Glomerular endothelial cell (primary cell): ENCODE measurements at places on chromosomes 16 and 17. TPM values are rescaled to one million over a fixed set of nuclear protein-coding genes. Genes with fewer than 3 reads are reported as not detected.

DNA sequence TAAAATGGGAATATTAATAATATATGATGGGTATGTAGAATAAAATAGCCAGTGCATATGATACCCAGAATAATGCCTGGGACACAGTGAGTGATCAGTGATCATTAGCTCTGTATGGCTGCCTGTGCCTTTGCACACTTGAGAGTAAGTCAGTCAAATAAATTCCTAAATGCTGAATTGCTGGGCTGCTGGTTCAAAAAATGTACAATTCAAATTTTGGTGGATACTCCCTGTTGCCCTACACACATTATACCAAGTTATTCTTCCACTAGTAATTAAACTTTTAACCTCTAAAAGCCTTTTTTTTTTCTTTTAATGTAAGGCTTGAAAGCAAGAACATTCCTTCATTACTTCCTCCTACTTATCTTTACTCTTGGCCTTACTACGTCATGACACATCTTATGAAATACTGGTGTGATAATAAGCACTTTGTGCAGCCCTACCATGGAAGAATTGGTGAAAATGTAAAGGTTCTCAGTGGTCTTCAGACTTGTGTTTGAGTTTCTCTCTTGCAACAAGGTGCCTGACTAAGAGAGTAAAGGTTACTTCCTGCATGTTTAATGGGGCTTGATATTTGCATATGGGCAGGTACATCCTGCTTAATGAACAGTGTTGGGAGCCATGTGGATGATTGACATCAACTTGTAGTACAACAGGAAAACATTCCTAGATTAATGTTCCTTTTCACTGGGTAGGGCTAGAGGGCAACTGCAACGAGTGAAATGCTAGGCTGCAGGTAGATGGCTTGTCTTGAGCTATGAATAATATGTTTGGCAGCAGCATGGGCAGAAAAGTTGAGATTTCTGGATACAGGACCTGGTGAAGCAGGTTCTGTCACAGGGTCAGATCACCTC, 84.3 kb downstream of the PRKCA start:
- no peak for DNase-seq

- DNase-seq = no peak
These were observed 52.2 kb downstream of the CCT6B start for GRCh38 chr17:34909040-34909439.

DNA sequence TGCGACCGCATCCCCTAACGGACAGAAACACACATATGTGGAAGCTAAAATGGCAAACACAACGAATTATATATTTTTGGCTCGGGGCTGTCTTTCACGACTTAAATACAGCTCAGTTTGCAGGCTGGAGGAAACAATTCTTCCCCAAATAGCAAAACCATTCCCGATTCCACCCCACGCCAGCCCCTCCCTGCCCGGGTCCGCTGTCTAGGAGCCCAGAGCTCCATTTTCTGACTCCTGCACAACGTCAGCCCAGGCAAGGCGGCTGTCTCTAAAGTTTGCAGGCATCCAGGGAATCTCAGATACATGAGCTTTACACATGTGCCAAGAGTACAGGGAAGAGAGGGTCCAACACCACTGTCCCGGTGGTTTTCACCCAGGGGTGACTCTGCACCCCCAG, 110.5 kb downstream of the ADCY9 start:
- no peak for DNase-seq

The TM4SF5 gene
- not detected in 2 replicates for total RNA-seq

The SLC16A6 gene
- 1.2 and 2.8 TPM in 2 replicates for total RNA-seq

- DNase-seq = no peak
These were observed 2.6 kb downstream of the PRAC1 start for GRCh38 chr17:48719642-48720265.

DNA sequence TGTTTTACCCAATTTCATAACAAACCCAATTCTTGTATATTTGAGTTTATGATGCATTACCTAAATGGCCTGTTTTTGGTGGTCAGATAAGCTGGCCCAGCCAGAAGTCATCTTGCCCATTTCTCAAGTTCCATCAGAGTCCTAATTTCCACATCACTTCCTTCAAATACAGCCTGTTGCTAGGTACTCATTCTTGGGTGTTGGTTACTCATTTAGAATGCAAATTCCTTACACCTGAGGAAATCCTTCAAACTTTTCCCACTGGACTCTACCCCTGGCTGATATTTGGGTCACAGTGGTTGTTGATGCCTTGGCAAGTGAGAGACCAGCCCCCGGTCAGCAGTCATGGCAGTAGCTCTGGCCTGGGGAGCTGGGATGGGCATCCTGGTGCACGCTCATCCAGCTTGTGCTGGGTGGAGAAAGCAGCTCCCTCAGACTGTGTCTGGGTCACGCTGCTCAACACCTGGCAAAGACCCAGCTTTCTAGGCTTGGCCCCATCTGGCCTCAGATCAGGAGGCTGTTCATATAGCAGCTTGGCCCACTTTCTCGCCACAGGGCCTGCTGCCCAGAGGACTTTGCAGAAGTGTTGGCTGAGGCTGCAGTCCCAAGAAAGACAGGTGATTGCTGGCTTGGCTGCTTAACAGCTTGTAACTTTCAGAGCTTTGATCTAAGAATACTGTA, 25.8 kb downstream of the WSB1 start:
- DNase-seq = no peak

DNA sequence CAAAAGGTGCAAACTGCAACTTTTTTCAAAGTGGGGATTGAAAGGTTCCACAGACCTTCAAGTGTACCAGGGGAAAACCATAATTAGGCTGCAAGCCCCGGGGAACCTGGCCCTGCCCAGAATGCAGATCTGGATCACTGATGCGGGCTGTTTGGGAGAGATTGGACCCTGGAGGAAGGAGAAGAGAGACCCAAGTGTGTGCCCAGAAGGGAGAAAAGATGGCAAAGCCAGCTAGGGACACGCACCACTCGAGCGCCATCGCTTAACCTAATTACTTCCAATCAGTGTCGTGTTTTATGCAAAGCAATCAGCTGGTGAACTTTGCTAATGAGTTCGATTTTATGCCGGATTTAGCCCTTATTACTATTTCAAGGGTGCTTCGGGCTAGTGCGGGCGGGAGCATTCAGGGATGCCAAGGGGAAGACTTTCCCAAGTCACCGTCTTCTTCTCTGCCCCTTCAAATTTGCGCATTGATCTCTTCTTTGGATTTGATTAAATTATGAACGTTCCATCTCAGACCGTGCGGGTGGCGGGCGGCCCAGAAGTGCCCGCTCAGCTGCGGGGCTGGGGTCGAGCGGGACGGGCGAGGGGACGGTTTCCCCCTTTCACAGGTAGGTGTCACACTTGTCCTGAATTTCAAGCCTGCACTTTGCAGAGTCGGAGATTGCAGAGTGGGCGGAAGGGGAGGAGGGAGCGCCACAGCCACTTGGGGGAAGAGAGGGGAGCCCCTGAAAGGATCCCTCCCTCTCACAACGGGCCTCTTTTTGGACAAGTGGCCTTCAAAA, 4.0 kb downstream of the IRX5 start:
- no peak for DNase-seq

DNA sequence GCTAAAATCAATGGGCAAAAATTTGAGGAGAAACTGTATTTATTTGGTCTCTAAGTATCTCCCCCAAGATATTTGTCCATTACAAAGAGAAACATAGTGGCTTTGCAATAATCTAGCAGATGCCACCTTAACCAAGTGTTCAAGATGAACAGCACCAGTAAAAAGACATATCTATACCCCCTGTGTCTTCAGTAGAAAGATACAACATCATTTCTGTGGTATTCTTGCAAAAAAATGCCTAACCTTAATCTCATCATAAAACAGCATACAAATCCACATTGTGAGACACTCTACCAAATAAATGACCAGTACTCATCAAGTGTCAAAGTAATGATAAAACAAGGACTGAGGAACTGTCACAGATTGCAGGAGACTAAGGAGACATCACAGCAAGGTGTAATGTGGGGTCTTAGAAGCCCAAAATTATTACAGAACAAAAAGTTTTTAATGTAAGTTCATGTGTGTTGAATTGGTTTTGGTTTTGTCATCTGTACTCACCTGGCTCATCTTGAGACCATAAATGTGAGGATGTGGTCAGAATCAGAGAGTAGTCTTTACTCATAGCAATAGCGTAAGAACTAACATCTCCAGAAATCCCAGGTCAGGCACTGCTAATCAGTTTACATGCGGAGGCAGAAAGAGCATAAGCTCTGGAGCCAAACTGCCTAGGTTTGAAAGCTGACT, 77.2 kb downstream of the AATF start:
- no peak for DNase-seq

The PERCC1 gene
- total RNA-seq = not detected in 2 replicates

- DNase-seq = no peak
These were observed 194.4 kb upstream of the TOX3 start for GRCh38 chr16:52741351-52741750.

DNA sequence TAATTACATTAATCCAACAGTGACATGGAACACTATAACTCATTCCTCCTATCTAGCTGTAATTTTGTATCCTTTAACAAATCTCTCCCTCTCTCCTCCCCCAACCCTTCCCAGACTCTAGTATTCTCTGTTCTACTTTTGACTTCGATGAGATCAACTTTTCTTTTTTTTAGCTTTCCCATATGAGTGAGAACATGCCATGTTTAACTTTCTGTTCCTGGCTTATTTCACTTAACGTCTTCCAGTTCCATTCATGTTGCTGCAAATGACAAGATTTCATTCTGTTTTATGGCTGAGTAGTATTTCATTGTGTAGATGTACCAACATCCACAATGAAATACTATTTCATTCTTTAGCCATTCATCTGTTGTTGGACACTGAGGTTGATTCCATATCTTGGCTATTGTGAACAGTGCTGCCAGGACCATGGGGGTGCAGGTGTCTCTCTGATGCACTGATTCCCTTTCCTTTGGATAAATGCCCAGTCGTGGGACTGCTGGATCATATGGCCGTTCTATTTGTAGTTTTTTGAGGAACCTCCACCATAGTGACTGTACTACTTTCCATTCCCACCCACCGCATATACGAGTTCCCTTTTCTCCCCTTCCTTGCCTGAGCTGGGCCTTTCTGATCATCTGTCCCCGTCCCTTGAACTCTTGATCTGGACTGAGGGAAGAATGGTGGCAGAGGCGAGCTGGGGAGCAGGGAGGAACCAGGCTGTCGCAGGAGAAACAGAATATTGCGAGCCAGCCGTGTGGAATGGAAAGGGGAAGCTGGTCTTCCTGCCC, 7.7 kb upstream of the CEP295NL start:
- no peak for DNase-seq

The WBP2 gene
- 66.6 and 74.7 TPM in 2 replicates for total RNA-seq

The ASPA gene
- not detected in 2 replicates for total RNA-seq

- DNase-seq = no peak
These were observed 1.4 kb downstream of the WWP2 start for GRCh38 chr16:69763599-69763942.

The FA2H gene
- total RNA-seq = 0.34 TPM in 1 of 2 replicates, not detected in the other

- DNase-seq = no peak
These were observed 139.0 kb downstream of the RPTOR start for GRCh38 chr17:80683625-80684104.

GRCh38 chr16:24041834-24042631, 206.2 kb downstream of the PRKCB start:
- peak; percentile 23 for DNase-seq

DNA sequence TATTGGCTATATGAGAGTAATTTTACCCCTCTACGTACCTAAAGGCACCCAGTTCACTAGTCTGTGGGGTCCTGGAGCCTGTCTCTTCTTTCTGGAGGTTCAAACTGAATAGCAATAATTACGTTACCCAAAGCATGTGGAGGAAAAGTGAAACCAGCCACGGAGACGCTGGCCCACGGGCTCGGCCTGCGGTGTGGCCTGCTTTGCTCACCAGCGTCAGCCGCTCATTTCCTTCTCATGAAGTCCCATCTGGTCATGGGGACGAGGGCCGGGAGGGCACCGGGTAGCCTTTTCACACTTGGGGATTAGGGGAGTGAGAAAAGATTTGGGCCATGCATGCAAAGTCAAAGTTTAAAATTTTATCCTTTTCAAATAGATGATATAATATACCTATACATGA, 26.9 kb downstream of the ELAC2 start:
- DNase-seq = no peak

The CHCT1 gene
- not detected in 2 replicates for total RNA-seq

GRCh38 chr16:81513204-81514040, 68.8 kb downstream of the CMIP start:
- no peak for DNase-seq

- no peak for DNase-seq
These were observed 5.4 kb downstream of the DCAF7 start for GRCh38 chr17:63555500-63556156.

The KRTAP4-6 gene
- not detected in 2 replicates for total RNA-seq

The SPNS2 gene
- 69.1 and 92.0 TPM in 2 replicates for total RNA-seq

GRCh38 chr16:66977341-66978113, 10.9 kb upstream of the CES4A start:
- peak; percentile 29 for DNase-seq

DNA sequence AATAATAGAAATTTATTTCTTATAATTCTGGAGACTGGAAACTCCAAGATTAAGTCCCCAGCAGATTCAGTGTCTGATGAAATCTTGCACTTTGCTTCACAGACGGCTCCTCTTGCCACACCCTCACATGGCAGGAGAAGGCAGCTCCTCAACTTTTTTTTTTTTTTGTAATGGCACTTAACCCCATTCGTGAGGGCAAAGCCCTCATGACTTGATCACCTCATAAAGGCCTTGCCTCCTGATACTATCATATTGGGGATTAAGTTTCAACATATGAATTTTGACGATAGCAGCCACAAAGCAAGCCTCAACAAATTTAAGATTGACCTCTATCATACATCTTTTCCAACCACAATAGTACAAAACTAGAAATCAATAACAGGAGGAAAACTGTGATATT, 42.3 kb upstream of the CDYL2 start:
- DNase-seq = no peak

DNA sequence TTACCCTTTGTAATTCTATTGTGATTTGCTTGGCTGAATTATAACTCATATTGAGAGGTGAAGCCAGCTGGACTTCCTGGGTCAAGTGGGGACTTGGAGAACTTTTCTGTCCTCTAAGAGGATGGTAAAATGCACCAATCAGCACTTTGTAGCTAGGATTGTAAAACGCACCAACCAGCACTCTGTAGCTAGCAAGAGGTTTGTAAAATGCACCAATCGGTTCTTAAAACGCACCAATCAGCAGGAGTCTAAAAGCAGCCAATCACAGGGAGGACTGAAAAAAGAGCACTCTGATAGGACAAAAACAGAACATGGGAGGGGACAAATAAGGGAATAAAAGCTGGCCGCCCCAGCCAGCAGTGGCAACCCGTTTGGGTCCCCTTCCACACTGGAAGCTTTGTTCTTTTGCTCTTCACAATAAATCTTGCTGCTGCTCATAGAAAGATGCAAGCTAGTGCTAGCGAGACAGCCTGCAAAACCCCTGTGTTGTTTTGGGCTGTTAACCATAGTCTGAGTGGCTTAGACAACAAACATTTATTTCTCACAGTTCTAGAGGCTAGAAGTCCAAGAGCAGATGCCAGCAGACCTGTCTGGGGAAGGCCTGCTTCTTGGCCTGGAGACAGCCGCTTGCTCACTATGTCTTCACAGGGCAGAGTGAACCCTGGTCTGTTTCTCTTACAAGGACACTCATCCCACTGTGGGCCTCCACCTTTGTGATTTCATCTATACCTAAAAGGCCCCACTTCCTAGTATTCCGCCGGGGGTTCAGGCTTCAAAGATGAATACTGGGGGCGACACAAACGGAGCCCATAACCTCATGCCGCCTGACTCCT, 39.0 kb upstream of the CRISPLD2 start:
- DNase-seq = no peak

- peak; percentile 14 for DNase-seq
These were observed 38.9 kb downstream of the KANSL1 start for GRCh38 chr17:46154151-46154816.

The TBX6 gene
- total RNA-seq = 0.41 and 0.58 TPM in 2 replicates
